Activated T-helper 1 cell treated with Interleukin-2 at 50 U/mL for 16 hours (primary cell): ENCODE measurements at places on chromosomes 3 and 15.

GRCh38 chr3:45548681-45549075, 45.9 kb upstream of the LIMD1 start:
- no peak for DNase-seq

- no peak for DNase-seq
Measured at GRCh38 chr3:100525753-100526612, 33.6 kb downstream of the TMEM45A start.

DNA sequence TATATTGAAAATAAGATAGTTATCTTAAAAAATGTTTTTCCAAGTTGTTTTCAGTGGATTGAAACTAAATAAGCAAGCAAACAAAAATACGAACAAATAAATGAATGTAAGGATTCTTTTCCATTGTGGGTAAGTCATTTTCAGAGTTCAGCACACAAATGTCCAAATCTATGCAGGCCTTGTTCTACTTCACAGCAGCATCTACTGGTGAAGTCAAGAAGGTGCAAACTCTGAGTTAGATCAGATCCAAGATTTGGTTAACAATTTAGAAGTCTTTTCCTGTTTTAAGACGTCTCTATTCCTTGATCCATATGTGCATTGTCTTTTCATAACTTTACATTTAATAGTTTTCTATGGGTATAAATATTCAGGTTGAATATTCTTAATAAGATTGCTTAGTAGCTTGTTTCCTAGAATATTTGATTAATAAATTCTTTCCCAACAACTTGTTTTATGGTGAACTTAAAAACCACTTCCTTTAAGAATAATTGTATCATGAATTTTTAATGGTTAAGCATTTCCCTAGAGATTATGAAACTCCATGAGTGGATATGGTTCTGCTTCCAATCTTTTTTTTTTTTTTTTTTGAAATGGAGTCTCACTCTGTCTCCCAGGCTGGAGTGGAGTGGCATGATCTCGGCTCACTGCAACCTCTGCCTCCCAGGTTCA, 10.5 kb downstream of the PTX3 start:
- no peak for DNase-seq

GRCh38 chr3:27900316-27900715, 178.2 kb upstream of the EOMES start:
- no peak for DNase-seq

- no peak for DNase-seq
Measured at GRCh38 chr3:130838898-130839600, 54.8 kb upstream of the ATP2C1 start.

DNA sequence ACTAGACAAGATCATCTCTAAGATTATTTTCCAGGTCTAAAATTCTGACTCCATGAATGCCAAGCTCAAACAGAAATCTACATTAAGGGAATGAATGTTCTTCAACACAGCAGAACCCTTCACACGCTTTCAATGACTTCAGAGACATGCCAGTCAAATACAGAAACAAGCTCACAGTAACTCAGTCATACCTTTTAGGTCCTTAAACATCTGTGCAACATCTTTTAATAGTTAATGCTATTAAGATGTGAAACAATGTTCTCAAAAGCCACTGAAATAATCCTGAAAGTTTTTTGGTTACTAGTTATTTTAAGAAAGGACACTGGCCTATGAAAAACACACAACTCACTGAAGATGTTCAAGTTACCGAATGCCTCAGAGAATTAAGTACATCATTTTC, 2.5 kb downstream of the DLG1 start:
- no peak for DNase-seq

- DNase-seq, result no peak
Measured at GRCh38 chr15:82643992-82644391, 3.2 kb downstream of the CPEB1 start.

GRCh38 chr15:95557226-95558046, 773.1 kb upstream of the NR2F2 start:
- no peak for DNase-seq

DNA sequence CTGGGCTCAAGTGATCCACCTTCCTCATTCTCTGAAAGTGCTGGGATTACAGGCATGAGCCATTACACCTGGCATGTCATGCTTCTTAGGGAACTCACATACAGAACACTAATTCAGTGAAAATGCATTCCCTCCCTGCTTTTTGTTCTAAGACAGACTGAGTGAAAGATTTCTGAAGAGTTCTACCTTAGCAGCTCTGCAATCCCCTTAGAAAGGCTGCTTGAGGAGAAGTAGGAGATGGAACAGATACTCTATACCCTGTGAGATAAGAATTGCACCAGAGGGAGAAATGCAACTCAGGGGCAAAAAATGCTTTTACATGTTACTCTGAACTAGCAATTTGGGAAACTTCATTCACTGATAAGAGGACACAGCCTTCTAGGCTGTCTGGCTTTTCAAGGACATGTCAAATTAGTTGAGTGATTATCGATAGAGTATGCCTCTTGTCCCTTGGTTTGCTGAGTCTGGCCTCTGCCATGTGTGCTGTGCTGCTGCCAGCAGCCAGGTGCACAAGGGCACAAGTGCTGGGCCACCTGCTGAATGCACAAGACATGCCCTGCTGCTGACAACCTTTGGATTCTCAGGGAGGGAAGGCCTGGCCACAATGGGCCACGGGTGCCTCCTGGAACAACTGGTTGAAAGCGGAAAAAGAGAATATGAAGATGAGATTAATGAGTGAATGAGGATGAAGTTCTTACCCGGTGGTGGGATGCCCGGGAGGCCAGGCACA, 17.8 kb downstream of the UQCC5 start:
- DNase-seq, result no peak

DNA sequence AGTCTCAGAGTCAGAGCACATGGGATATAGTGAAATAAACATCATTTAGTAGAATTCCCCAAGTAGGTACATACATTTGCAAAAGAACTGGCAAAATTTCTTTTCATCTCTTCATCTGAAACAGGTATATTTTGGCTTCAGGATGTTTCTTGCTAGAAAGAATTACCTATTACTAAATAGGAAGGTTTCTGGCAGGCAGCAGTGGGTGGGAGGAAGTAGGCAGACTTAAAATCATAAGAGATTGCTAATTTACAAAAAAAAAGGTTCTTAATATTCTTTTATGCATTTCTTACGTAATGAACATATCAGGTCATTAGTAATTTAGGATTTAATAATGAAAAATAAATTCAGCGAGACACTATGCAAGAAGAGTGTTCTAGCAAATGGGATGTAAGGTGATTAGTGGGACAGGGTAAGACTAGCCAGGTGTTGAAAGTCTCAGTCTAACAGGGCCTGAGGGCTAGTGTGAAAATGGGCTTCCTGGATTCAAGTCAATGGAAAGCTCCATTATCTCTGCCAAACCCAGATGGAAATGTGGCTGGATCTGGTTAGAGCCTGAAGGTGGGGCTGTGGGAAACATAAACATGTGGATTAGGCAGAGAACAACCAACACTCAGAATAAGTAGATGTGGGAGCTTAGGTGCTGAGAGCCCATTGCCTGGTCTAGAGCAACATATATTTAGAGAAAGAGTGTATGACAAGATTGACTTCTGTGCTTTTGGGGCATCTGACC, 127.4 kb upstream of the FEZF2 start:
- no peak for DNase-seq

- no peak for DNase-seq
Measured at GRCh38 chr3:153090973-153091372, 71.1 kb upstream of the RAP2B start.

GRCh38 chr3:194689493-194689944, 3.8 kb downstream of the FAM43A start:
- DNase-seq, result no peak

GRCh38 chr3:13419505-13420044, 547 bp downstream of the NUP210 start:
- DNase-seq, result peak; percentile 45

DNA sequence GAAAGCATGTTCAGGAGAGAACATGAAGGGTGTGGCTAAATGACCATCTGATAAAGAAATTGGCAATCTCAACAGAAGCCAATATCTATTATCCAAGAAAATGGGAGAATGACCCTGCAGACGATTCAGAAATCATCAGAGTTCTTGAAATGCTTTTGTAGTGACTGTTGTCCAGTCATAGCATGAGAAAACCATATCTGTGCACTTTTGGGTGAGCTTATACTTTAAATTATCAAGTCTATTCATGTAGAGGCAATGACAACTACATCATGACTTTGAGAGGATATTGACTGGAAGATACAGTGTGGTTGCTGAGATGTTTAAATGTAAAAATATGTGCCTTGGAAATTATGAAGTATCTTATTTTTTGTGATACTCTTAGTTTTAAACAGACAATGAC, 57.6 kb upstream of the AZI2 start:
- DNase-seq, result no peak

DNA sequence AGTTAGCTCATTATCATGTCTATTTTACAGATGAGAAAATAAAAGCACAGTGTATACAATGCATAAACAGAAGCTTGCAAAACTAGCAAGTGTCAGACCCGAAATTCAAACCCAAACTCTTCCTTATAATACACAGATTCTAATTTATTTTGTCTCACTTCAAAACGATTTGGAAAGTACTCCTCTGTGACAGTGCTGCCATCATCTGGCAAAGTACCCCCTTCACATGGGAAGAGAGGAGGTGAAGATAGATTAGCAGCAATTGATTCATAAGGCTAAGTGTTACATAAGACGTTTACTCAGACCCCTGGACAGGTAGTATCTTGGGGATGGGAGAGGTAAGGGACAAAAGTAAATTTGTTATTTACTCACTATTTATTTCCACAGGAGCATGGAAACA, 744.0 kb upstream of the SGO1 start:
- DNase-seq, result no peak

- DNase-seq, result no peak
Measured at GRCh38 chr3:71752831-71753700, 589 bp upstream of the GPR27 start.

DNA sequence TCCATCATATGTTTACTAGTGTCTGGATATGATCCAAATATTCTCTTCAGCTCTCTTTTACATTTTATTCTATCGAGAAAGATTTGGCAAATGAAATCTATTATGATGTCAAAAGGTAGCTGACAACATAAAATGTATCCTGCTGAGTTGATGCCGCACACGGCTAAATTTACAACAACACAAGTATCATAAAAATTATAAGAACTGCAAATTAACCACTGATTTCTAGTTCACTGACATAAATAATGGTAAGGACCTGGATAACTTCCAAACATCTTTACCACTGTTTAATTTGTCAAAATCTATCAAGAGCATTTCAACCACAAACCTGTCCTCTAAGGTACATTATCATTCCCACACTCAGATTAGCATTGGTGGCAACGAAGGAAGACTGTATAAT, 244.5 kb downstream of the FOXP1 start:
- no peak for DNase-seq

GRCh38 chr3:183283886-183284285, 30.8 kb downstream of the B3GNT5 start:
- no peak for DNase-seq

- no peak for DNase-seq
Measured at GRCh38 chr3:151362751-151363174, 21.8 kb downstream of the P2RY12 start.

DNA sequence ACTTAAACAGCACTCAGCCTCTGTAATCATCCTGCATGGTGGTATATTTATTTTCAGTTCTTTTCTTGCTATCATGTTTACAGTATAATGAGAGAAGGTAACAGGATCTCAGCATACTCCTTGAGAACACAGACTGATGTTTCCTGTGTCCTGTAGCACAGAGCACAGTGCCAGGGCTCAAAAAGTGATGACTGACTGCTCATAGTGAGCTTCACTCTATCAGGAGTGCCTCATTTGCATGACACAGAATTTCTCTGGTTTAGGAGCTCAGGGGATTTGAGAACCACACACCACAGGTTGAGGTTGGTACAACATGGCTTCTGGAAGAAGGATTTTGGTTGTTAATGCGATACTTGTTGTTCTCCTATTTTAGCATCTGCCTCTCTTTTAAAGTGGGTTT, 68.5 kb upstream of the SLC2A2 start:
- no peak for DNase-seq

- no peak for DNase-seq
Measured at GRCh38 chr3:130906374-130906995, 12.6 kb downstream of the ATP2C1 start.

GRCh38 chr15:29802411-29802810, 19.9 kb downstream of the TJP1 start:
- no peak for DNase-seq
